Daoy (cell line): ENCODE measurements at places on chromosomes 3 and 15. TPM values are rescaled to one million over a fixed set of nuclear protein-coding genes. Genes with fewer than 3 reads are reported as not detected.

DNA sequence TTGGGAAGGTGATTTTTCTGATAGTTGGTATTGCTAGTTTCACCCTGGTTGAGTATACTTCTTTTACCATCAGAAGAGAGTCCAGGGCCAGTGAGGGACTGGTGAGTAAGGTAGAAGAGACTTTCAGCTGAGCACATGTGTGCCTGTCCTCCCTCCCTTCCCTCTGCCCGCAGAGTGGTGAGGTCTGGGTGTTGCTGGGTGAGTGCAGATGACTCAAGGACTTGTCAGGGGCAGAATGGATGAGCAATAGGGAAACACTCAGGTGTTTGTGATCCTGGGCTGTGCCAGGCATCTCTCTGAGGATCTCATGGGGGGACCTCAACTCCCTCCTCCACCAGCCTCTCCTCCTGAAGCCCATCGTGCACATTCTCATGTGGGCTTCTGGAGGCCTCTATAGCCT lies 76.0 kb upstream of the GSK3B start:
- DNase-seq, result peak; percentile 90

DNA sequence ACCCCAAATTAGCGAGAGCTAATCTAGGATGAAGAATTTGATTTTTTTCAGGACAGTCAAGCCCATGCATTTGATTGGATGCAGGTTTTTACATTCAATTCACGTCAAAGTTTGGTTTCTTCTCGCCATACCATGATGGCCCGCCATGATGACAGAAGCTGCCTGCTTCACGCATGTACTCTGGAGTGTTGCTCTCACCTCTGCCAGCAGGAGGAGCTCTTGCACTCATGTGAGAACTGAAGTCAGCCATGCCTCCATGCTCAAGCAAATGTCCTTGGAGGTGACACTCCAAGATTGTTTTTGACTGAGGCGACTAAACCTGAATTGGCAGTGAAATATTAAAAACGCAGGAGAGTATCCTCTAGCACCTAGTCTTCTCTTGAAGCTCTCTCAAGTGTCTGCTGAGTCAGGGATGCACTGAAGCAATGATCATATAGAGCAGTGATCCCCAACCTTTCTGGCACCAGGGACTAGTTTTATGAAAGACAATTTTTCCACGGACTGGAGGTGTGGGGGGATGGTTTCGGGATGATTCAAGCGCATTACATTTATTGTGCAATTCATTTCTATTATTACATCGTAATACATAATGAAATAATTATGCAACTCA lies 120.9 kb downstream of the SAMMSON start:
- peak; percentile 82 for DNase-seq

DNA sequence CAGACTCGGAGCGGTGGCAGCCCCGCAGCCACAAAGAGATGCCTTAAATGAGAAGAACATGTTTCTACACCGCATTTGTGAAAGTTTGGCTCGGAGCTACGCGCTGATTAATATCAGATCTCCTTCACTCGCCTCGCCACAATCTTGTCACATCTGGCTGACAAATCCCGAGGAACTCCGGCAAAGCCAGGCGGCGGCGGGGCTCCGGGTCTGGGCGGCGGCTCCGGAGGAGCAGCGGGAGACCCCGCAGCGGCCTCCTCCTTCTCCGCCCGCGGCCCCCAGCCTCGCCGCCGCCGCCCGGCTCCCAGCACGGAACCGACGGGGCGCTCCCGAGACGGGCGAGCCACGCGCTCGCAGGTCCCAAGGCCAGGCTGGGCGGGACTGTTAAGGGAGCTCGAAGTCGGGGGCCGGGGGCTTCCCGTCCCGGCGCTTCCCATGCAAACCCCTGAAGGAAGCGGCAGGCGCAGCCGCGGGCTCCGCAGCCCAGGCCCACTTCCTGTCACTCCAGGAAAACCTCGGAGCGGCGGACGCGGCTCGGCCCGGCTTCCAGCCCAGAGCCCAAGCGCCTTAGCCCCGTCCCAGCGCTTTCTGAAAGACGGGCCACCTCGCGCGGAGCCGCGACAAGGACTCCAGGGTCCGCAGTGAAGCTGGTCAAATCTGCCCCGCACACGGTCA lies 1.2 kb downstream of the BNC1 start:
- peak; percentile 67 for DNase-seq

The ROBO1 gene
- total RNA-seq, result 17.8 and 19.5 TPM in 2 replicates

- no peak for DNase-seq
Measured at GRCh38 chr3:98688363-98688762, 74.8 kb upstream of the ST3GAL6 start.

The CD200R1L gene
- total RNA-seq, result not detected in 2 replicates

- peak; percentile 64 for DNase-seq
Measured at GRCh38 chr15:66707310-66708082, 5.5 kb downstream of the SMAD6 start.

- DNase-seq, result no peak
Measured at GRCh38 chr3:18411541-18411940, 13.6 kb downstream of the SATB1 start.

GRCh38 chr3:152737021-152737908 lies 97.7 kb upstream of the P2RY1 start:
- no peak for DNase-seq

DNA sequence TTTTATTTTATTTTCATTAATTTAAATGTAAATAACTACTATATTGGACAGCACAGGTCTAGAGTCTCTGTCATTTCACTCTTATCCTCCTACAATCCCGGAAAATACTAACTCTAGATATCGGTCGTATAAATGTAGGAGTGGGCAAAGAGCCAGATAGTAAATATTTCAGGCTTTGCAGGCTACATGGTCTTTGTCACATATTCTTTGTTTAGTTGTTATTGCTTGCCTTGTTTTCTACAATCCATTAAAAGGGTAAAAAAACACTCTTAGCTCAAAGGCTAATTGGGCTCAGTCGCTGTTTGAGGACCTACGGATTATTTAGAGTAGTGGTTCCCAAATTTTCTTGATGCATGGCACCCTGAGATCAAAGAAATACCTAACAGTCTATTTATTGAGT lies 1.7 kb downstream of the KNL1 start:
- DNase-seq, result no peak

The ISLR2 gene
- not detected in 2 replicates for total RNA-seq

GRCh38 chr3:48151807-48152427 lies 36.3 kb downstream of the CDC25A start:
- no peak for DNase-seq

The IL17RD gene
- 0.46 and 0.71 TPM in 2 replicates for total RNA-seq

The SLC24A5 gene
- total RNA-seq, result not detected in 2 replicates

The HACD3 gene
- 105 and 109 TPM in 2 replicates for total RNA-seq

The SATB1 gene
- 12.6 and 15.4 TPM in 2 replicates for total RNA-seq

The CLEC3B gene
- total RNA-seq, result 1.1 TPM in 1 of 2 replicates, not detected in the other

DNA sequence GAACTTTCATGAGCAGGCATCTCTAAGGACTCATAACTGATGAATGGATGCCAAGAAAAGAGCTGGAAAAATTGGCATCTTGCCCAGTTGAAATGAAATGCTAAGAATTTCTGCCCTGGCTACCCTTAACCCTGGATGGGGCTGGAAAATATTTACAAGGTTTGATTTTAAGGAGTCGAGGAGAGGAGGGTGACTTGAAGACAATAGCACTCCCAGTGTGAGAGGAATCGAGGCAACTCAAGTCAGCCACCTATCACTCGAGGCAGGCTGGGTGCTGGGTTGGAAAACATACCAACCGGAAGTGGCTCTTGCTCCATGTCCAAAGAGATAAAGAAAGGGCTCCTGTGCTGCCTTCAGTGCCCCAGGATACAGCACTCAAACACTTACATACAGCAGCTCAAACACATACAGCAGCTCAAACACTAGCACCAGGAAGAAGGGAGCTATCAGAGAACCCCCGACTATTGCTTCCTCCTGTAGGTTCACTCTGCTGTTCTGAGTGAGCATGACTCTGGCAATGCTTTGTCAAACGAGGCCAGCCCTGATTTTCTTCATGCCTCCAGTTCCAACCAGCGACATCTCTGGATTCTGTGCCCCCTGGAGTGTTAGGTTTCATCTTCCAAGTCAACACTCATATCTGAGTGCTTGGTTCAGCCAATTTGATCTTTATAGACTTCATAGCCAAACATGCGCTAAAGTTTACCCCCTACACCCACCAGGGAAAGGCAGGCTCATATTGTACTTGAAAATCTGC lies 4.9 kb downstream of the PRICKLE2 start:
- peak; percentile 47 for DNase-seq

DNA sequence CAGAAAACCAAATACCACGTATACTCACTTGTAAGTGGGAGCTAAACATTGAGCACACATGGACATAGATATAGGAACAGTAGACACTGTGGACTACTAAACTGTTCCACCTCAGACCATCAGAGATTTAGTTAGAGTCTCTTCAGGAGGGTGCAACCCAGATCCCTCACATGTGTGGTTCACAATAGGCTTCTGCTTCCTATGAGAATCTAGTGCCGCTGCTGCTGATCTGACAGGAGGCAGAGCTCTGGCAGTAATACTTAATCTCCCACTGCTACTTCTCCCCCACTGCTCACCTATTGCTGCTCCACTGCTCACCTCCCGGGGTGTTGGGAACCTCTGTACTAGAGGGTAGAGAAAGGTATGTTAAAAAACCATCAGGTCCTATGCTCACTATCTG lies 533.3 kb downstream of the NSUN3 start:
- DNase-seq, result no peak

GRCh38 chr15:100353449-100353848 lies 11.7 kb upstream of the ADAMTS17 start:
- DNase-seq, result no peak

DNA sequence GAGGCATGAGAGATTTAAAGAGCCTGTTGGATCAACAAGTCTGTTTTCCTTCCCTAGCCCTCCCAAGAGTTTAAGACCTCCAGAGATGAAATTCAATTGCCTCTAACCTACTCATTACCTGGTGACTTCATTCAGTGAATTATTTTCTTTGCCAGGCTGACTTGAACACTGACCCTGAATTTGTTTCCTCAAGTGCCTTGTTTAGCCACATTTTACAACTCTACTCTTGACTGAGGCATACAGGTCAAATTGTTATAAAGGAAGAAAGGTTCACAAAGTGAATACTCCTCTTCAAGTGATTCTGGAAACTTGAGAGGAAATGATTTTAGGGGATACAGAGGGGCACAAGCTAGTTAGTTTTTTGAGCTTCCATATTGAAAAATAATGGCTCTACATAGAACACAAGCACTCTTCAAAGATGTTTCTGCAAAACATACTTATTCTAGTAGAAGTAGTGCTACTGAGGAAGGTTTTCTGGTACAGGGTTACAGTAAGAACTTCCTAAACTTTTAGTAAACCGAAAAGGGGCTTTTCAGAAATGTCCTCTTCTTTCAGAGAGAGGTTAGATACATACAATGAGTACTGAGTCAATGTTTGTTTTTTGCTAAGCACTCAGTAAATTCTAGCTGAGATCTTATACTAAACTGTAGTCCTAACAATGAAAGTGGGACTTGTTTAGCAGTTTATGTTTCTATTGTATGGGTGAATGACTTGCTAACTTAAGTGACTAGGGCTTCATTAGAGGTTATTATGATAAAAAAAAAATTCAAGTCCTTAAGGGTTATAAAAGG lies 137.4 kb upstream of the SATB1 start:
- no peak for DNase-seq

GRCh38 chr3:39103791-39104552 lies 3.5 kb downstream of the GORASP1 start:
- DNase-seq, result no peak

- DNase-seq, result no peak
Measured at GRCh38 chr3:127030508-127031412, 47.8 kb downstream of the PLXNA1 start.

DNA sequence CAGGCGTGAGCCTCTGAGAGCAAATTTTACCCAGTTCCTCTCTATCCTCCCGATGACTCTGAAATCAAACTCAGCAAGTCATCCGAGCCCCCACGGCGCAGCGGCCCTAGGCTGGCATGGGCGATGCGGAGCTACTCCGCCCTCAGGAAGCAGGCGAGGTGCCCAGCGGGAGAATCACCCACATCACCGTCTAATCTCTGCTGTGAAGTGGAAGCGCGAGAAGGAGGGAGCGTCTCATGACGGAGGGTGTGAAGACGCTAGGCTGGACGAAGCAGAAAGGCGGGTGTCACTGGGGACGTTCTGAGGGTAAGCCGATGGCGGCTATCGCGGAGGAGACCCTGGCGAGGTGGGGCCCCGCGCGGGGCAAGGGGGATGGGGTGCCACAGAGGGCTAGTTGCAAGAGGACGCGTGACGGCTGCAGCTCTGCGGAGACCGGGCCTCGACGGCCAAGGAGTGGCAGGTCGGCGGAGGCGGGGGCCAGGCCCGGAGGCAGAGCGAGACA lies 9.1 kb upstream of the GNAI2 start:
- DNase-seq, result peak; percentile 67

DNA sequence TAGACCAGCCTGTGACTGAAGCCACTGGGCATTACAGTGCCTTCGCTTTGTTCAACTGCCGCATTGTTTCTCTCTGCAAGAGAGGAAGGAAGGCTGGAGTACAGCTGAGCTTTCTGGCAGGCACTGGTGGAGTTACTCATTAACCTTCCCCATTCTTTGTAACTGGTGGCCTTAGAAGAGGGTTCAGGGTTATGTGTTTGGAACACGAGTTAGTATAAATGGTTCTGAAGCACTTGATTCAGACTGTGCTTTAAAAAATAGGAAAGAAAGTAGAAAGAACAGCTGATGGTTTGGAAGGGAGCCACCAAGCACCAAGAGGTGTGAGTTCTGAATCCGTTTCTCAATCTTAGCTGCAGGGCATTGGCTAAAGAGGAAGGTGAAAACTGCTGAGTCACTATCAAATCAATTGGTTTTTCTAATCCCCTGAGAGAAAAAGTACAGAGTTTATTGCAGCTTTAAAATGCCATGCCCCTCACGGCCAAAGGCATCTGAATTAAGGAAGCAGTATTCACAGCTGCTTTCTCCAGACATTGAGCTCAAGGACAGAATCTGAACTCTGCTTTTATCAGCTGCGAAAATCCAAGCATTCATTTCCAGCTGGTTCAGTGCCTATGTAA lies 3.6 kb downstream of the HGD start:
- DNase-seq, result peak; percentile 29

GRCh38 chr3:33388374-33389100 lies 51.7 kb downstream of the UBP1 start:
- no peak for DNase-seq

DNA sequence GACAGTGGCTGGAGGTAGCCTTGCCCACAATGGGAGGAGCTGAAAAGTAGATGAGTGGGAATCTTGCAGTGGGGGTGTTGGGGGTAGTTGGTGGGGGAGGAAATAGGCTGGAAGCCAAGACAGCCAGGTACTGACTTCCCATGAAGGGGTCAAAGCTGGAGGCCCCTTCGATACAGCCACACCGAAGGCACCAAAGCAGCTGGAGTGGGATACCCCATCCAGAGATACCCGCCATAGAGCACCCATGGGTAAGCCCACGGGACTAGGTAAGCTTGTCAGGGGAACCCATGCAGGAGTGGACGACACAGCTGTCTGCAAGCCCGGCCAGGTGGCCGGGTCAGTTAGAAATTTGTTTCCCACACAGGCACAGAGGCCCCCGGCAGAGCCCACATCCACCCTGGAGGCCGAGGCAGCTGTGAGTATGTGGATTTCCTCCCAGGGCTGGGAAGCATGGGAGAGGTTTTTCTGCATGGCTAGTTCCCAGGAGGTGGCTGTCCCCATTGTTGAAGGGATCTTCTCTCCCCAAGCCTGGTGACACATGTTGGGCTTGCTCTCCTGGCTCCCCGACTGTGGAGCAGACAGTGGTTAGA lies 28.6 kb downstream of the PRR23E start:
- no peak for DNase-seq

- DNase-seq, result no peak
Measured at GRCh38 chr3:197298945-197299854, 788 bp upstream of the DLG1 start.

GRCh38 chr3:128619146-128619890 lies 31.3 kb downstream of the RPN1 start:
- peak; percentile 56 for DNase-seq

GRCh38 chr3:31357451-31357850 lies 175.3 kb upstream of the STT3B start:
- no peak for DNase-seq

GRCh38 chr3:84724877-84725276 lies 233.9 kb upstream of the CADM2 start:
- DNase-seq, result peak; percentile 3
